ENCODE measurements at places on chromosomes 1 and 21. TPM values are rescaled to one million over a fixed set of nuclear protein-coding genes. Genes with fewer than 3 reads are reported as not detected.

GRCh38 chr1:97307151-97307550 lies 585.6 kb downstream of the PTBP2 start:
- no peak for DNase-seq

- no peak for DNase-seq
Measured at GRCh38 chr1:182051938-182052337, 9.6 kb downstream of the ZNF648 start.

GRCh38 chr1:116544588-116545358 lies 26.1 kb downstream of the CD58 start:
- DNase-seq, result no peak

- DNase-seq, result no peak
Measured at GRCh38 chr1:112337028-112337531, 58.9 kb upstream of the CTTNBP2NL start.

Gene EPHA2
- polyA plus RNA-seq, result 15.4 TPM

GRCh38 chr1:235758931-235759330 lies 107.8 kb downstream of the LYST start:
- DNase-seq, result no peak

DNA sequence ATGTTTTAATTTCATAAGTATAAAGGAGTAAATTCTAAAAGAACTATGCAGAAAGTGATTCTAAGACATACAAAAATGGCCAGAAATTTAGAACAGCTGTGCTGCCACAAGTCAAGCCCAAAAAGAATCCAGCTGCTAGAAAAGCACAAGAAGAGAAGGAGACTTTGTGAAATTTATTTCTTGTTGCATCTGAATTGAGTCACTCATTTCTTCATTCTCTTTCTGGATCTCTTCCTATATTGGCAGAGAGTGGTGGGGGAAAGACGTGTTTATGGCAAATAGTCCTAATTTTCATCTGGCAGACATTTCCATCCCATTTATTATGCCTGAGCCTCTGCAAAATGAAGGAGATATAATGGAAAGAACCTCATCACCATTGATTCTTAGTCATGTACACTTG lies 139.6 kb upstream of the CTTNBP2NL start:
- no peak for DNase-seq

DNA sequence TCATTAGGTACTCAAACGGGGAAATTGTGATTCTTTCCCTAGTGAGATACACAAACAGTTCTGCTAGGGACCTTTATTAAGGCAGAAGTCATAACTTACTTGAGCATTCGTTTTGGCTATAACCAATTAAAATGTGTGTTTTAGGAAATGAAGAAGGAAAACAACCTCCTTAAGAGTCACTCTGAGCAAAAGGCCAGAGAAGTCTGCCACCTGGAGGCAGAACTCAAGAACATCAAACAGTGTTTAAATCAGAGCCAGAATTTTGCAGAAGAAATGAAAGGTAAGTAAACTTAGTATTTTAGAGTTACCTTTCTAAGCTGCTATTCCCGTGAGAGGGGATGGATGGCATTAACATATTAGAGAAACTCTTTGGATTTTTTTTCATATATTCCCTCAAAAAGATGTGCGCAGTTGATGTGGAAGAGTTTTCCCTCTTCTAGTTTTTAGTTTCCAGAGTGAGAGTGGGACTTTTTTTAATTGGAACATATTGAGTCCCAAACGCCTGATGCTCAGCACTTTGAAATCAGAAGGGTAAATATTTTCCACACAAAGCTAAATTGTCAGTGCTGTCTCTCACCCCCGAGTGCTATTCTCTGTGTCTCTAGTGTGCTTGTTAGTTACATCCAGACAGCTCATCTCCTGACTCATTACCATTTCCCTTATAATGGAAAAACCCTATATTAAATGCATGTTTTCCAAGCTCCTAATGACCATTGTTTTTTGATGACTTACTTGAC lies 34.9 kb downstream of the CENPF start:
- peak; percentile 20 for DNase-seq

- no peak for DNase-seq
Measured at GRCh38 chr1:97505289-97505688, 415.5 kb downstream of the DPYD start.

GRCh38 chr1:209567698-209568175 lies 15.8 kb upstream of the CAMK1G start:
- DNase-seq, result no peak

DNA sequence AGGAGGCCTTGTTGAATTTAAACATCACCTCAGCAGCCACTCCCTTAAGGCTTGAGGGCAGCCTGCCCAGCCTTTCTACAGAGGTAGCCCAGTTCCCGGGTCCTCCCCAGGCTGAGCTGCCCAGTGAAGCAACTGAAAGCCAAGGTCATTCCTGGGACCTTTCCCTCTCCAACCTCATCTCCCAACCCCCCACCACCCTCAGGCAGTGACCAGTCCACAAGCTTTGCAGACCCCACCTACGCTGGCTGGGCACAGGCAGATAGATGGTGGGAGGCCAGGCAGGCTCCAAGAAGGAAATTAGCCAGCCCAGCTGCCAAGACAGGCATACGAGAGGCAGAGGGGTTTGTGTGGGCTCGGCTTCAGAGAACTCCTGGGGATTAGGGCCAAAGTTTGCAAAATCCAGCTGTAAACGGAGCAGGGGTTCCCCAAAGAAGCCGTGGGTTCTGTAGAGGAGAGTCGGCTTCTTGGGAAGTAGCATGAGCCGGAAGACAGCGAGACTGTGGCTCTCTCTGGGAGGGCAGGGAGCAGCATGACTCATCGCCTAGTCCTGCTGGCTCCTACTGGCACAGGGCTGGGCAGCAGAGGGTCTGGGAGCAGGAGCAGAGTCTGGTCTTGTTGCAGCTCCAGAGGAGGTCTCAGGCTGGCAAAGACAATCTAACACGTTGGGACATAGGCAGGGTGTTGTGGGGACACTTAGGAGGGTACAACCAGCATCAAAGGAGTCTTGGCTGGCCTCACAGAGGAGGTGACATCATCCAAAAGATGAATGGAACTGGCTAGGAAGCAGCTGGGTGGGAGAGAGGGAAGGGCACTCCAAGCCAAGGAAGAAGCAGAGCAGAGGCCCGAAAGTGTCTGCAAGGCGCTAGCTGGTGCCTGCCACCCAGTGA lies 2.8 kb upstream of the ZC3H12A start:
- no peak for DNase-seq
